Head of caudate nucleus (tissue), 42 donors: ENCODE measurements at places on chromosomes 4 and X.
A peak's percentile ranks its signal among the peaks of the same experiment; 100 is the strongest.

- no peak for DNase-seq
Measured at GRCh38 chr4:55175779-55176231, 50.4 kb upstream of the KDR start.

GRCh38 chr4:21888195-21888976, 60.2 kb downstream of the KCNIP4 start:
- no peak for DNase-seq

- DNase-seq, result no peak
Measured at GRCh38 chr4:155566354-155566753, 100.3 kb upstream of the GUCY1A1 start.

- DNase-seq, result no peak
Measured at GRCh38 chr4:116357758-116358157, 727.6 kb downstream of the TRAM1L1 start.

GRCh38 chr4:15654593-15655222, 449 bp downstream of the FBXL5 start:
- peak; percentile 60 for DNase-seq

DNA sequence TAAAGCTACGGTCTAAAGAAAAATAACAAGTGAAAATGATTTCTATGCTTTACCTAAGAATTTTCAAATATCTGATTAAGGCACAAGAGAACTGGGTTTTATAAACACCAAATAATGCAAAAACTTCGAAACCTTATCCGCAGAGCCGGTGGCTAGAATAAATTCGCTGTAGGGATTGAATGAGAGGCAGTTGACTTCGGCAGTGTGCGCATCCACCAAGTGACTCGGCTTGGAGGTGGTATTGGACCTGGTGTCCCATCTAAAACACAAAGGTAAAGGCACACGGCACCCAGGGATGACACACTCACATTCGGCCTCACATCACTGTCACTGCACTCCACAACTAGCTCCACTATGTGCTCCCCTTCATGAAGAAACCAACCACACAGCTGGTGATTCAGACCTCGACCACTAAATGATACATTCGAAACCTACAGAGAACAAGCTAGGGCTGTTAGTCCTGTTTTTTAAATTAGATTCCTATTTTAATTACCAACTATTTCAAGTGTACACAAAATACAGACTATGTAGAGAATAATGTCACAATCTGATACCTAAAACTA, 17.5 kb downstream of the RBBP7 start:
- DNase-seq, result no peak

GRCh38 chr4:166143227-166143626, 270.2 kb downstream of the TLL1 start:
- DNase-seq, result no peak

DNA sequence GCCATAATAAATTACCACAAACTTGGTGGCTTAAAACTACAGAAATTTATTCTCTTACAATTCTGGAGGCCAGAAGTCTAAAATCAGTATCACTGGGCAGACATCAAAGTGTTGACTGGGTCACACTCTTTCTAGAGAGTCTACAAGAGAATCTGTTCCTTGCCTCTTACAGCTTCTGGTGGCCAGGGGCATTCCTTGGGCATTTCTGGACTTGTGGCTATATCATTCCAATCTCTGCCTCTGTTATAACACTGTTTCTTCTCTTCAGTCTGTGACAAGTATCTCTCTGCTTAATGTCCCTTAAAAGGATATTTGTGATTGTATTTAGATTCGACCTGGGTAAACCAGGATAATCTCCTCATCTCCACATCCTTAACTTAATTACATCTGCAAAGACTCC, 207.3 kb upstream of the DCAF8L1 start:
- no peak for DNase-seq

DNA sequence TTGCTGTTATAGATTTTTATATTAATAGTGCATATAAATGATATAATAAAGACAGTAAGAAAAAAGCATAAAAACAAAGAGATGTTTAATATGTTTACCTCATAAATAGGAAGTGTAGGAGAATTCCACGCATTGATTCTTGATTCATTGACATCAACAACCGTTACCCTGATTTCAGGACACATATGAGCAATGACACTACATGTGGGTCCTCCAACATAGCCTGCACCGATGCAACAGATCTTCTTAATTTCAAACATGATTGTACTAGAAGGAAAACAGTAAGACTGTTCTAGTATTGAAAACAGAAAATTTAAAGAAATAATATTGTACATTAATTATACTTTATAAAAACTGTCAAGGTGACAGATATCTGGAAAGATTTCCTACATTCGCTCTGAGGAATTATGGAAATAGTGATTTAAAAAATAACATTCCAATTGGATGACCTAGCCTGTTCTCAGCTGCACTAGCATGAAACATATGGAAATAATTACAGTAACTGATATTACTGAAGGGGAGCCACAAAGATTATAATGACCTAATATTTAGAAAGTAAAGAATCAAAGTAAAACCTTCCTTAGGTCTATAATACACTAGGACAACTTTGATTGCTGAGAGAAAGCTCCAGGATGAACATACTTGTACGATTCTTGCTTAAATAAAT, 5.9 kb downstream of the UGDH start:
- DNase-seq, result no peak

DNA sequence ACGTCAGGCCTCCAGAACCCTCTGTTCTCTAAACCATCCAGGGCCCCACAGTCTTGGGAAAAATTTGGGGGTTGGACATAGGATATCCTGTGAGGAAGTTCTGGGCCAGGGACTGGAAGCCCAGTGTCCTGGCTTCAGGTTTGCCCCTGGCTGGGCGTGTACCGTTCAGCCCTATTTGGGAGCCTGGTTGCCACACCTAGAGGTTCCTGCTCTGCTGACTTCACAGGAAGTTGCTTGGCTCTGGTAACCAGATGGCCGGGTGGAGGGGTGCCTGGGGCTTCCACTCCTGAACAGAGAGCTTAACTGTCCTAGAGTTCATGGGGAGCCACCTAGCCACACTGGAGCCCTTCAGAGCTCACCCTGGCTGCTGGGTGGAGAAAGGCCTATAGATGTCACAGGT, 1.1 kb downstream of the TAFAZZIN start:
- DNase-seq, result no peak

DNA sequence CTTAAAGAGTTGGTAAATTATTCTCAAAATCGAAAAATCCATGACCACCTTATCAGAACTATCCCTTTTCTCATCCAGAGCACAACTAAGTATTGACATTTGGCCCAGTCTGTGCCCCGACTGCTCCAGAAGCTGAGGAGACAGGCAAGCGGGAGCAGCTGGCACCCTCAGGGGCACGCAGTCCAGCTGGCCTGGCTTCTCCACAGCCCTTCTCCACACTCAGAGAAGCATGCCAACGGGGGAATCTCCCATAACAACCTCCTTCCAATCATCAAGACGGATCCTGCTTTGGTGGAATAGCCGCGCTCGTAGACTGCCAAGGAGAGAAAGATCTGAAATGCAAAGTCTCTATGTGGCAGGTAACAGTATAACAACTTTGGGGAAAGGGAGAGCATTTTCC, 85.4 kb downstream of the AFAP1 start:
- peak; percentile 30 for DNase-seq

GRCh38 chr4:72432282-72432681, 136.7 kb downstream of the ADAMTS3 start:
- no peak for DNase-seq

- DNase-seq, result no peak
Measured at GRCh38 chr4:151567056-151567455, 158.1 kb downstream of the FHIP1A start.

- no peak for DNase-seq
Measured at GRCh38 chr4:26964994-26965393, 104.4 kb downstream of the STIM2 start.

GRCh38 chr4:113835005-113835404, 73.5 kb upstream of the CAMK2D start:
- DNase-seq, result no peak

DNA sequence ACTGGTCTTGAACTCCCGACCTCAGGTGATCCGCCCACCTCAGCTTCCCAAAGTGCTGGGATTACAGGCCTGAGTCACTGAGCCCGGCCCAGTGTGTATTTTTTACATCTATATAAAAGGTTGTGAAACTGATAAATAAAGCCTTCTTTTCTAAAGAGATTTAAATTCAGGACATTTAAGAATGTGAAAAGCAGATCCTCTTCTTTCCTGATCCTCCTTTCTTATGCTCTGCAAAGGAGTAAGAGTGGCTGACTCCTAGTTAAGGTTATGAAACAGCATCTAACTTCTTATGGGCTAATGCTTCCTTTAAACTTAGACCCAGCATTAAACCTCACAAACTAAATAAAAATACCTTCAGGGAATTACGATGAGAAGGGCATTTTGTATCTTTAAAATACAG, 197.7 kb upstream of the MAB21L2 start:
- no peak for DNase-seq

- no peak for DNase-seq
Measured at GRCh38 chr4:112284662-112285411, 867 bp downstream of the TIFA start.

DNA sequence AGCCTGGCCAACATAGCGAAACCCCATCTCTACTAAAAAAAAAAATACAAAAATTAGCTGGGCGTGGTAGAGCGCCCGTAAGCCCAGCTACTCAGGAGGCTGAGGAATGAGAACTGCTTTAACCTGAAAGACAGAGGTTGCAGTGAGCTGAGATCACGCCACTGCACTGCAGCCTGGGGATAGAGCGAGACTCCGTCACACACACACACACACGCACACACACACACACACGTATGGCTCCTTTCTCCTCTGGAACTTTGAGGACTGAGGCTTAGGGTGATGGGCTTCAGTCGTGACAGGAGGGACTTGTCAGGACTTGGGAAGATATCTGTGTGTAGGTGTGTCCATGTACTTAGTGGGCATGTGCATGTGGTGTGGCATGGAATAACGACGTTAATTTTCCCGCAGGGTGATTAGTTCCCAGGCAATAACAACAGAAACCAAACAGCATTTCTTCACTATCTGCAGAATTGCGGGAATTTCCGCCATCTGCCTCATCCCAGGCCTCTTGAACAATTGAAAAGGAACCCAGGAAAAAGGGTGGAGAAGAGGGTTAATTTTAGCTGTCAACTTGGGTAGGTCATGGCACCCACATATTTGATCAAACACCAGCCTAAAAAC, 47.7 kb downstream of the RWDD4 start:
- no peak for DNase-seq

DNA sequence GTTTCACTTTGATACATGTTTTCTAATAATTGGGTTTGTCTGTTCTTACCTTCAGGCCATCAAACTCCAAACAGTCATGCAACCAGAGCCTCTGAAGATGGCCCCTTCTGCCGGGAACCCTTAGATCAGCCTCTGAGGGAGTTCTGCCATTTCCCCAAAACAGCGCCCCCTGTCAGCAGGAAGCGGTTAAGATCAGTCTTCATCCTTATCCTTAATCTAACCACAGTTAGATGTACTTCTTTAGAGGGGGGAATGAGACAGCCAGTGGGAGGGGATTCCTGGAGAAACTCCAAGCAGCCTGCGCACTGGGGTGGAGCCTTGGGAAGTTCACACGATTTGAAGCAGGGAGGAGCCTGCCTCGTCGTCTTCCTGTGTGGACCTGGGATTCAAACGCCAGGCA, 185.4 kb downstream of the INPP4B start:
- no peak for DNase-seq

DNA sequence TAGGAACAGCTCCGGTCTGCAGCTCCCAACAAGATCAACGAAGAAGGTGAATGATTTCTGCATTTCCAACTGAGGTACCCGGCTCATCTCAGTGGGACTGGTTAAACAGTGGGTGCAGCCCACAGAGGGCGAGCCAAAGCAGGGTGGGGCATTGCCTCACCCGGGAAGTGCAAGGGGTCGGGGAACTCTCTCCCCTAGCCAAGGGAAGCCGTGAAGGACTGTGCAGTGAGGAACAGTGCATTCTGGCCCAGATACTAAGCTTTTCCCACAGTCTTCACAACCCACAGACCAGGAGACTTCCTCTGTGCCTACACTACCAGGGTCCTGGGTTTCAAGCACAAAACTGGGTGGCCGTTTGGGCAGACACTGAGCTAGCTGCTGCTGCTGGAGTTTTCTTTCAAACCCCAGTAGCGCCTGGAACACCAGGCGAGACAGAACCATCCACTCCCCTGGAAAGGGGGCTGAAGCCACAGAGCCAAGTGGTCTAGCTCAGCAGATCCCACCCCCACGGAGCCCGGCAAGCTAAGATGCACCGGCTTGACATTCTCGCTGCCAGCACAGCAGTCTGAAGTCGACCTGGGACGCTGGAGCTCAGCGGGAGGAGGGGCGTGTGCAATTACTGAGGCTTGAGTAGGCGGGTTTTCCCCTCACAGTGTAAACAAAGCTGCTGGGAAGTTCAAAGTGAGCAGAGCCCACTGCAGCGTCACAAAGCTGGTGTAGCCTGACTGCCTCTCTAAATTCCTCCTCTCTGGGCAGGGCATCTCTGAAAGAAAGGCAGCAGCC, 84.6 kb downstream of the THOC2 start:
- peak; percentile 8 for DNase-seq

DNA sequence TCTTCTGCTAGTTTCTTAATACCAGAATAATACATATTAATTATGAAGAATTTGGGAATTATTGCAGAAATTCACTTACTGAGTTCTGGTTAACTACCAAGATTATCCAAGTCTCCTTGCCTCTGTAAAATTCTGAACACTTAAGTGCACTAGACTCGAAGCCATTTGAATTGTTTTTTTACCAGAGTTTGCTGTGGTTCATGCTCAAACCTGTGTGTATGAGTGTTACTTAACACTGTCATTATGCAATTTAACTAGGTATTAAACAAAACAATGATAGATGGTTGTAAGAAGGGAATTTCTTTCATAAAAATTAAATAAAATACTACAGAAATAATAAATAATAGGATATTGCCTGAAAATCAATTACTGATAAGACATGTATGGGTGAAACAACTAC, 145.6 kb upstream of the FAT4 start:
- DNase-seq, result no peak

- peak; percentile 61 for DNase-seq
Measured at GRCh38 chr4:138217567-138217966, 24.6 kb downstream of the SLC7A11 start.

- DNase-seq, result no peak
Measured at GRCh38 chrX:33273535-33273934, 62.2 kb upstream of the DMD start.

GRCh38 chrX:136665258-136665900, 17.4 kb downstream of the CD40LG start:
- no peak for DNase-seq

DNA sequence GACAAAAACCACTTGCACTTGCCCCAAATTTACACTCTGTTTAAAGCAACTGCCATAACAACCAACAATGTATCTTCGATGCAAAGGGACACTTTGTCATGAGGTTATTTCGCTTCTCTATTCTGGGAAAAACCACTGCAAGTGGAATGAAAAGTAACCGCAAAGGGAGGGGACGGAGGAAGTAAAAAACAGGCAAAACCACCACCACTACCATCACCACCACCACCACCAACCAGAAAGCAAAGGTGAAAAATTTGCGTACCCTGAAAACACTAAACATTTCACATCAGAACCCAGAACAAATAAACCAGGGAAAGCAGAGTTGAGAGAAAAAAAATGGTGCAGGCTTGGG, 1.2 kb upstream of the N4BP2 start:
- no peak for DNase-seq

DNA sequence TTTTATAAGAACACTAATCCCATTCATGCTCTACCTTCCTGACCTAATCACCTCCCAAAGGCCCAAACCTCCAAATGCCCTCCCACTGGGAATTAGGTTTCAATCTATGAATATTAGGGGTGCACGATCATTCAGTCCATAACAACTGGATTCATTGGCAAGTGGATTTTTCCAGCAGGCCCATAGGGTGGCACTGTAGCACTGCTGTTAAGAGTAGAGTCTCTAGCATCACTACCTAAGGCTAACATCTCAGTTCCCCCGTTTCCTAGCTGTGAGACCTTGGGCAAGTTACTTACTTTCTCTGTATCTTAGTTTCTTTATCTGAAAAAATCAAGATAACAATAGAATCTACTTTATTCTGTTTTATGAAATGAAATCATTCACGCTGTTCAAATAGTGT, 315.8 kb downstream of the STIM2 start:
- DNase-seq, result peak; percentile 36
